ENCODE measurements at places on chromosomes 12 and 14. TPM values are rescaled to one million over a fixed set of nuclear protein-coding genes. Genes with fewer than 3 reads are reported as not detected.

Gene SENP1
- total RNA-seq = 36.9 TPM

Gene KRT6C
- not detected for total RNA-seq

Gene APOF
- total RNA-seq = not detected

Gene ABCD2
- not detected for total RNA-seq

Gene OR6C2
- not detected for total RNA-seq

Gene SRRM4
- not detected for total RNA-seq

Gene SDSL
- 2.8 TPM for total RNA-seq

Gene AMN
- total RNA-seq = not detected

Gene RPL10L
- not detected for total RNA-seq

Gene SMIM41
- not detected for total RNA-seq

Gene KRT79
- total RNA-seq = not detected

All from thoracic aorta endothelial cell (primary cell).